SK-MEL-5 (cell line): ENCODE measurements at places on chromosomes 5 and 9. TPM values are rescaled to one million over a fixed set of nuclear protein-coding genes. Genes with fewer than 3 reads are reported as not detected.
A peak's percentile ranks its signal among the peaks of the same experiment; 100 is the strongest.

SLC6A19 gene
- not detected in 2 replicates for total RNA-seq

ANKRD20A1 gene
- 0.77 and 2.1 TPM in 2 replicates for total RNA-seq

FGFR4 gene
- total RNA-seq = 15.2 and 16.6 TPM in 2 replicates

RABEPK gene
- total RNA-seq = 47.7 and 50.9 TPM in 2 replicates

ANKDD1B gene
- 0.08 and 0.69 TPM in 2 replicates for total RNA-seq

CARTPT gene
- not detected in 2 replicates for total RNA-seq

IL13 gene
- not detected in 2 replicates for total RNA-seq

PDE6A gene
- total RNA-seq = 0.08 and 0.26 TPM in 2 replicates

DNA sequence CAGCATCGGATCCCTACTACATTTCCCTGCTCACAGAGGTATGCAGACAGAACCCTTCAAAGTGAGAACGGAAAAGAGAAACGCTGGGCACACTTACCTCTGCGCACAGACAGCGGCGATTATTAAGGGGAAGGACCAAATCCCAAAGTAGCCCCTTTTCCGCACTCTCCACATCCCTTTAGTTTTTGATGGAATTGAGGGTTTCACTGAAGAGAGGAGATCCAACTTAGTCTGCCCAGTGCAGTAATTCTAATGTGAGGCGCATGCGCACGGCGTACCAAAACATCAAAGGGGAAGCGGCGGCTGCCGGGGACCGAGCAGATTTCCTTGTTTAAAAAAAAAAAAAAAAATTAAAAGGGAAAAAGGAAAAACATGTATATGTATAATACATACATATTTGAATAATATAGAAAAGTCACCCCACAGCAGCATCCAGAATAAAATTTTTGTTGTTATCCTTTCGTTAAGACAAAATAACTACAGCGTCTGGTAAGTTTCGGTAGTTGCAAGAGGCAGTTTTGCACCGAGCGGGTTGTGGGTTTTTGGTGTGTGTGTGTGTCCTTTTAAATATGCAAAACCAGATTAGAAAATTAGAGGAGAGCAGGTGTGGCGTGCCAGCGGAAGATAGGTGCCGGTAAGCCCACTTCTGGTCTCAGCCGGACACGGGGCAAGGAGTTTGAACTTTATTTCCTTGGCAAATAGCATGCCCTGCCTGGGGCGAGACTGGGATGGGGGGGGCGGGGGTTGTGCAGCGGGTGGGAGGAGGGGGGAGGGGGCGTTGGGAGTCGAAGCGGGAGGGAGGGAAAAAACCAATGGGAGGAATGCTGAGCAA, at the start of gene GABRB2:
Gene GABRB2 (minus strand): TSS at position 256 of the 832 bp plus-strand sequence. CDS start 82 bp downstream, at position 174.
- DNase-seq = peak; percentile 30

DNA sequence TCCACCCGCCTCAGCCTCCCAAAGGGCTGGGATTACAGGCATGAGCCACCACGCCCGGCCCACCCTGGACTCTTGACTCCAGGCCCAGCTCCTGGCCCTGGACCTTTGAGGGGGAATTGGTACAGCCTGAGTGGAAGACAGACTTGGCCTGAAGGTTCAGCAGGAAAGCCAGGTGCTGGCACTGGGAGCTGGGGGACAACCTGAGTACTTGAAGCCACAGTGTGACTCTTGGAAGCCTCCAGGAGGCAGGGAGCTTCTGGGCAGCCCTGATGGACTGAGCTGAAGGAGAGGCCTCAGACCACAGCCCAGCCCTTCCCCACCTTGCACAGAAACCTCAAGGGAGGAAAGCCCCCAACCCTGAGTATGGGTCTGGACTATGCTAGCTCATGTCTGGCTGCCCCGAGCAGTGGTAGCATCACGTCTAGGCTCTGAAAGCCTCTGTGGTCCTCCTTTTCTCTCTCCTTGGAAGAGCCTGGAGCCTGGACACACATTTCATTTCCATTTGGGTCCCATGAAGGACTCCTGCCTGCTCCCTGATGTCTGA, 54.1 kb downstream of the RASGEF1C start:
- DNase-seq = no peak

- DNase-seq = no peak
Observed at GRCh38 chr5:143525176-143525575, 121.7 kb upstream of the NR3C1 start.

GRCh38 chr5:7367780-7368179, 28.2 kb upstream of the ADCY2 start:
- DNase-seq = no peak

DNA sequence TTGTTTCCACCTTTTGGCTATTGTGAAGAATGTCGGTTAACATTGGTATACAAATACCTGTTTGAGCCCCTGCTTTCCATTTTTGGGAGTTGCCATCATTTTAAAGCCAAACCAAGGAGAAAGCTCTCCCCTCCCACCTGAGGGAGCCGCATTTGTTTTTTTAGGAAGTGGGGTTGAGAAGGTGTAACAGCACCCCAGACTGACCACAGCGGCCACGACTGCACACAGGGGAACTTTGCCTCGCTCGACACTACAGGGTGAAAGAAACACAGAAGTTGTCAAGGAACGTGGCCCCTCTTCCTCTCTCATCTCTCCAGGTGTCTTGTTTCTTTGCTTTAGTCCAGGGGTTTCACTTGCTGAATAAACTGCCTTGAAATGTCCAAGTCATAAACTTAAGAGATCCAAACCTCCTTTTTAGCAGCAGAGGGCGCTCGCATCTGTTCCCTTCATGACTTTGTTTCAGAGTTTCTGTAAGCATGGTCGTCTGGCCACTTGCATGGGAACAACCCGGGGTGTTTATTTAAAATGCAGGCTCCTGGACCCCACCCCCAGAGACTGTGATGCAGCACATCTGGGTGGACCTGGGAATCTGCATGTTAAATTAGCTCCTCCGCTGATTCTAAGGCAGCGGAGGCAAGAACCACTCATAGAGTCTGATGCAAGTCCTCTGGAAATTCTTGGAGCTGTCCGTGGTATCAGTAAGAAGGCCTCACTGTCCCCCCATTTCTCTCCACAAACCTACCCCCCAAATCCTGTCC, 2.1 kb upstream of the TTLL11 start:
- peak; percentile 78 for DNase-seq

DNA sequence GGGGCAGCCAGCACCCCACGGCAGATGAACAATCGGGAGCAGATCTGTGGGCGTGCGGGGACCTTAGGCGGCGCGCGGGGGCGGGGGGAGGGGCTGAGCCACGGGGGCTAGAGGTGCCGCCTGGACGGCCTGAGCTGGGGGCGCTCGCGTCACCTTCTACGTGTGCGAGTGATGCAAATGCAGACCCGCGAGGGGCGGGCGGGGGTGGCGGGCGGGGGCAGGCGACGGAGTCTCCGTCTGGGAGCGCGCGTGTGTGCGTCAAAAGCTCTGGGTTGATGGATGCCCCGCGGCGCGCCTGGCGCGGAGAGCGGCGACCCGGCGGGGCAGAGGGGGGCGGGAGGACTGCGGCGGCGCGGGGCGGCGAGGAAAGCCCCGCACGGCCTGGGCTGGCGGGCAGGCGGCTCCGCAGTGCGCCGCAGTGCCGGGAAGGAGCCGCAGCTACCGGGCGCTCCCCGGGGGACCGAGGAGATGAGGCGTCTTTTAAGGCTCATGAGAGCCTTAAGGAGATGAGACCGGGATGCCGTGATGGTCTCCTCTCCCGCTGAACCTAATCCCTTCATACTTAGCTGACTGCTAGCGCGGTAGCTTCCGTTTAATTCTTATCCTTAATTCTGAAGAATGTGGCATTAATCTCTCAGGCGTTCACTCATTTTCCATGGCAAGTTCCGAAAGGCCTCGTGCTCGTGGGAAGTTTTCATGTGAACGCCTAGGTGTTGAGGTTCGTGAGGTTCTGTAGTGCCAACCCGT, 1.5 kb downstream of the SV2C start:
- DNase-seq = no peak

GRCh38 chr5:135246923-135247795, 151.9 kb downstream of the MACROH2A1 start:
- peak; percentile 15 for DNase-seq

DNA sequence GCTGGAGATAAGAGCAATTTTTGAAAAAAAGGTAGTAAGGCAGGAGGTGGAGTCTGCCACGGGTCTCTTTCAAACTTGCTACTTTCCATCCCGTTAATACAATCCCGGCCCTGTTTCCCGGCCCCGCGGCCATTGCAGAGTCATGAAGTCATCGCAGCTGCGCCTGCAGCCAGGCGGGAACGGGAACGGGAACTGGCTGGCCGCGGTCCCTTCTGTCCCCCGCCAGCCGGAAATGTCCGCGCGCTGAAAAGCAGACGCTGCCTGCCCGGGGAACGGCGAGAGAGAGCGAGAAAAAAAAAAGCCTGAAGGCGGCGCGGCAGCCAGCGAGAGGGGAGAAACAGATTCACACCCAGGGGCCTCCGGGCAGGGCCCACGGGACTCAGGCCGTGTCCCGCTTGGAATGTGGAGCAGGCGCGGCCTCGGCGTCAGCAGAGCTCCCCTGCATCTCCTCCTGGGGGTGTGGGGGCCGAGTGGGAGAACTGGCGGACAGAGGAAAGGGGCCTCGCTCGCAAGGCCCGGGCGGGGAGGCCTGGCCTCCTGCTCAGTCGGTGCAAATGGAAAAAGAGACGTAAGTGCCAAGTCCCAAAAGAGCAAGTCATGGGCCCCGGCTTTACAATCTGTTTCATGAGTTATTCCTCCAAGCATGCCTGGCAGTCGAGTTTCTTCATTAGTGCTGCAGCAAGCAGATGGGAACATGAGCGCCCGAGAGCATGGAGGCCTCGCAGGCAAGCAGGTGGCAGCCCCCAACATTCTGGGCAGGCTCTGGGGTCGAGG, 201.2 kb upstream of the GAS1 start:
- no peak for DNase-seq

DNA sequence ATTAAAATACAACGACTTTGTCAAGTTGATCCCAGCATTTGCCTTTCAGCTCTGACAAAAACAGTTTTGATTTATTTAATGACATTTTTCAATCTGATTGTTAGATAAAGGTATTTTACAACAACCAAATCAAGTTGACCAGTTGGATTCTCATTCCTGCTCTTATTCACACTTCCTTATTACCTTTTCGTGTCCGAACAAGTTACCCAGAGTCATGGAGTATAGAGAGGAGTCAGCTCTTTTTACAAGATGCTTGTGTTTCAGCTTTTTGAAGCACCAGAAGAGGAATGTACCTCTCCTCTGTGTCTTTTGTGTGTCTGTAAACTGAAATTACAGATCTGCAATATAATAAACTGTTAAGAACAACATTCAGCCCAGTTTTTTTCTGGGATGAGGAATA, 151.3 kb upstream of the TMEM161B start:
- DNase-seq = no peak

GRCh38 chr5:132203464-132203818, 24.2 kb downstream of the P4HA2 start:
- no peak for DNase-seq

- DNase-seq = no peak
Observed at GRCh38 chr9:35294066-35294465, 132.3 kb downstream of the UNC13B start.

- DNase-seq = no peak
Observed at GRCh38 chr9:116087751-116088194, 65.8 kb upstream of the PAPPA start.
